ENCODE measurements at places on chromosomes 13 and 19.

- DNase-seq: no peak
Observed at GRCh38 chr13:70249332-70250064, 141.2 kb upstream of the KLHL1 start.

GRCh38 chr13:90950160-90950559, 397.3 kb upstream of the MIR17HG start:
- DNase-seq: no peak

DNA sequence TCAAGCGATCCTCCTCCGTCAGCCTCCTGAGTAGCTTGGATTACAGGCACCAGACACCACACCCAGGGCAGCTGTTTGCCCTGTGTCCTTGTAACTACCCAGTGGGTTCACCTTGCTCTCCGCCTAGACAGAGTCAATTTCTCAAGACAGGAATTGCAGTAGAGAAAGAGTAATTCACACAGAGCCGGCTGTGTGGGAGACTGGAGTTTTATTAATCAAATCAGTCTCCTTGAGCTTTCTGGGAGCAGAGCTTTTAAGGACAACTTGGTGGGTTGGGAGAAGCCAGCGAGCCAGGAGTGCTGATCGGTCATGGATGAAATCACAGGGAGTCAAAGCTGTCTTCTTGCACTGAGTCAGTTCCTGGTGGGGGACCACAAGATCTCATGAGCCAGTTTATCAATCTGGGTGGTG, 20.6 kb upstream of the ADGRE1 start:
- no peak for DNase-seq

- no peak for DNase-seq
Observed at GRCh38 chr19:5738423-5738822, 18.0 kb downstream of the CATSPERD start.

DNA sequence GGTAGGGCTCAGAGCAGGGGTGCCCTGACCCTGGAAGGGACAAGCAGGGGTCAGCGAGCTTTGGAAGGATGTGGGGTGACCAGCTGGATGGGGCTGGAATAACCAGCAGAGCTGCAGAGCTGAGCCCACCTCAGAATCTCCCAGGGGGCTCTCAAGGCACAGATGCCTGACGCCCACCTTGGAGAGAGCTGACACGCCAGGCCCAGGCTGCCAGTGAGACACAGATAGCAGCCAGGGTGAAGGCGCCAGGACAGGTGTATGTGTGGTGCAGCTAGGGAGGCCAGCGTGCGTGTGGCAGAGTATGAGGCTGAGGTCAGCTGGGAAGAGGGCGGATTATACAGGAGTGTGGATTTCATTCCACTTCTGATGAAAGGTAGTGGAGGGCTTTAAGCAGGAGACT, 8.9 kb downstream of the AP1M1 start:
- no peak for DNase-seq

DNA sequence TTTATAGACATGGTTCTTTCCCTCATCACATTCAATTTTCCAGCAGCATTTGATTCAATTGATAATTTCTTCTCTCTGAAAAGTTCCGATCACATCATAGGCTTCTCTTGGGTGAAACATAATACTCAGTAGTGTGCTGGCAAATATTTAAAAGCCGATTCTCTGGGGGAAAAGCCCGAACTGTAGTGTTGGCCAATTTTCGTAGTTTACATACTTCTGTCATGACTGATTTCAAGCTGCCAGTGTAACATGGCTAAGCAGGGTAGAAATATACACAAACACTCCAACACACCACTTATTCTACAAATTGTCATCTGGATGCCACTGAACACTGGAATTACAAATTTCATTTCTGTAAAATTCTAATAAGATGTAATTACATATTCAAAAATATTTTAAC, 56.1 kb upstream of the FREM2 start:
- no peak for DNase-seq

DNA sequence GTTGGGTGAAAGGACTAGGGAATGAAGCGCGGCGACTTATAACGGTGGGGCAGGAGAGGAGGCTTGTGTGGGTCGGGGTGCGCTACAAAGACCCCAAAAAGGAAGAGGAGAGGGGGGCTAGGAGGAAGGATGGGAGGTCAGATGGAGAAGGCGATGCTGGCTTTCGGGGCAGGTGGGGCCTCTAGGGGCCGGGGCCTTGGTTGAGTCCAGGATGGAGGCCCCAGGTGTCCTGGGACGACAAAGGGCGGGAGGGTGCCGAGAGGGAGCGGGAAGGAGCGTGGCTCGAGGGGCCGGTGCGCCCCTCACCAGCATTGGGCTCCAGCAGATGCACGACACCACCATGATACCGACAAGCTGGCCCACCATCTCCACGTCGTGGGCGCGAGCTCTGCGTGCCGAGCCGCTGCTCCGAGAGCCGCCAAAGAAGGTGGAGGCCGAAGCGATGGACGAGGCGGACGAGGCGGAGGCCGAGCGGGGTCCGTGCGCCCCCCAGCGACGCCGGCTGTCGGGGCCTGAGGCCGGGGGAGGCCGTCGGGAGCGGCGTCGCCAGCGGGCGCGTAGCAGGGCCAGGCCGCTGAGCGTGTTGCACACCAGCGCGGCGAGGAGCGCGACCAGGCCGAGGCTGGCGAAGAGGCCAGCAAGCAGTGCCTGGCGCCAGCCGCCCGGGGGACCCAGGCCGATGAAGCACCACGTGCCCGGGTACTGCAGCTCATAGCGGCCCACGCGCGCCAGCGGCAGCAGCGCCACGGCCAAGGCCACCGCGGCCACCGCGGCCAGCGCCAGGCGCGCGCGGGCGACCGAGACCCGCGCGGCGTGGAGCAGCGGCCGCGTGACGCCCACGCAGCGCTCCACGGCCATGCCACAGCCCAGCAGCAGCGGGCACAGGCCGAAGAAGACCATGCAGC, 1.8 kb downstream of the PTGER1 start:
- DNase-seq: peak; percentile 68

DNA sequence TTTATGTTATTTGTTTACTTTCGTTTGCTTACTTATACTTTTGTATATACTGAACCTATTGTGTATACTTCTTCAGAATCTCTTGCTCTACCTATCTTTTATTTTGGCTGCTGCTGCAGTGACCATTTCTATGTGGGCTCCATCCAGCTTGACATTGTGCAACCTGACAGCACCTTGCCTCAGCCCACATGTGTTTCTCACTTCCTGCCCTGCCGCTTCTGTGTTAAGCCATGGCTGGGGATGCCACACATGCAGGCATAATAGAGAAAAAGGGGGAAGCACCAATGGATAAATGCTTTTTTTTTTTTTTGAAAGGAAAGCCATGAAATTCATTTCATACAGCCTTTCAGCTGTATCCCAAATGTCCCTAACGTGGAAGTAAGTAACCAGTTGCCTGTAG, 147.6 kb downstream of the RBM26 start:
- DNase-seq: no peak

DNA sequence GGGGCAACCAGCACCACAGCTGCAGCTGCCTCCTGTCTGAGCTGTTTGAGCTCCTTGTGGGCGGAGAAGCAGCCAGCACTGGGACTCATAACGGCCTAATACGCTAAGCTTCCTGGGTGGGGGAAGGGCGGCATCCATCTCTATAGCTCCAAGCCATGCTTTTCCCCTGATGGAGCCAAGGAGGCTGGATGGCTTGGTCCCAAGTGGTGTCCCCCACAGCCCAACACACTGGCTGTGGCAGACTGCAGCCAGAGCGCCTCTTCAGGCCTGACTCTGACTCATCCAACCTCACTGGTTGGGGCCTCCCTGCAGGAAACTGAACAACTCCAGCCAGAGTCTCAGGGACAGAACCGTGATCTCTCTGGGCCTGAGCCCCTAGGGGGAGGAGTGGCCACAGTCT, 537.3 kb downstream of the SUCLA2 start:
- no peak for DNase-seq

DNA sequence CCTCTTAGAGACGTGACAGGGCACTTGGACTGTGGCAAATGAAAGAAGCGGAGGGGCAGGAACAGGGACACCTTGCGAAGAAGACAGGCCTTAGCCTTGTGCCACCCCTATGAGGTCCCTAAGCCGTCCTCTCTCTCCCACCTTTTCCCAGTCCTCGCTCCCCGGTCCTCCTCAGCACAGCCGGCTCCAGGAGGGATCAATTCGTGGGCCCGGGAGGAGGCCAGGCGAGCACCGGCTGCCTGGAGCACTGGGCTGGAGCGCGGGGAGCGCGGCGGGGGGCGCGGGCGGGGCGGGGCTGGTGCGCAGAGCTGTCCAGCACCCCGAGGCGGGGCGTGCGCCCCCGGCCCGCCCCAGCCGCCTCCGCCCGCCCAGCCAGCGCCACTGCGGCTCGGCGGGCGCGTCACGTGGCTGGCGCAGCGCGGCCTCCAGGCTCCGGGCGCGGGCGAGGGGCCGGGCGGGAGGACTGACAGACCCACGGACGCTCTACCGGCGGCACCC, at the start of gene LRP3:
Gene LRP3, plus strand, starts transcription at position 466 of the 498 bp plus-strand sequence. CDS start 456 bp downstream, outside the sequence.
- DNase-seq: no peak

DNA sequence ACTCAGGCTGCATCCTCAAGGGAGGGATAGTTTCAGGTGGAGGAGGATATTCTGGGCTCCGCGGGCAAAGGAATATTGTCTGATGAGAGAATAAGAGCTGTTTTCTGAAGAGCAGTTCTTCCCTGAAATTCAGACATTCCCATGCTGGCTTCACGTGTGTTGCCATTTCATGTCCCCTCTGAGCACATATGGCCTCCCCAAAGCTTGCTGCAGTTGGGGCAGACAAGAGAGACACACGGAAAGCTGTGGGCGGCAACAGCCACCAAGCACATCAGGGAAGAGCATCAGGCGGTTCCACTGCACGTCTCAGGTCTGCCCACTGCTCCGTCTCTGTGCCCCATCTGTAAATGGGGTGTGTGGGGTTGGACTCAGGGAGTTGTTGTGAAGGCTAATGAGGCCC, 247.5 kb upstream of the TSHZ3 start:
- DNase-seq: no peak

GRCh38 chr19:43660971-43661360, 9.0 kb downstream of the PLAUR start:
- no peak for DNase-seq

DNA sequence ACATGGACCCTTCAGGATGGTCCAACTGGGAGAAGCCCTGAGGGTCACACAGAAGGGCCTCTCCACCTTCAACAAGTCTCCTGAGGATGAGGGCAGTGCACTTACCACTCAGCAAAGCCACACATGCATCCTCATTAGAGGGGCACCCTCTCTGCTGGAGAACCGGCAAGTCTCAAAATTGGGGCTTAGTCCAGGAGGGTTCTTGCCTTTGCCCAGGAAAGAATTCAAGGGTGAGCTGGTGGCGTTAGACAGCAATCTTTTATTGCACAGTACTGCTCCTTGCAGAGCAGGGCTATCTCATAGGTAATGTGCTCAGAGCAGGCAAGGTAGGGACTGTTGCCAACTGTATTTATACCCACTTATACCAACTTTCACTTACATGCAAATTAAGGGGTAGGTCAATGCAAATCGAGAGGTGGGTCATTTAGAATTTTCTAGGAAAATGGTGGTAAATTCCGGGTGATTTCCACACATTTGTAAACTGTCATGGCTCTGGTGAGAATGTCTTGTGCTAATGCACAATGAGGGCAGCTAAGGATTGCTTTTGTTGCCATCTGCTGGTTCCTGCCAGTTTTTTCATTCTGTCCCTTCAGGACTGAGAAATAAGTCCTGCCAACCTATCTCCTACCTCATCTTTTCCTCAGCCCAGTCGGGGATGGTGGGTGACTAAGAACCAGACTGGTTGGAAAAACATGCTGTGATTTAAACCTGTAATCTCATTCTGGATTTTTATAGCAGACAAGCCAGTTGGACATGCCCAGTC, 27.8 kb upstream of the IGSF23 start:
- no peak for DNase-seq

DNA sequence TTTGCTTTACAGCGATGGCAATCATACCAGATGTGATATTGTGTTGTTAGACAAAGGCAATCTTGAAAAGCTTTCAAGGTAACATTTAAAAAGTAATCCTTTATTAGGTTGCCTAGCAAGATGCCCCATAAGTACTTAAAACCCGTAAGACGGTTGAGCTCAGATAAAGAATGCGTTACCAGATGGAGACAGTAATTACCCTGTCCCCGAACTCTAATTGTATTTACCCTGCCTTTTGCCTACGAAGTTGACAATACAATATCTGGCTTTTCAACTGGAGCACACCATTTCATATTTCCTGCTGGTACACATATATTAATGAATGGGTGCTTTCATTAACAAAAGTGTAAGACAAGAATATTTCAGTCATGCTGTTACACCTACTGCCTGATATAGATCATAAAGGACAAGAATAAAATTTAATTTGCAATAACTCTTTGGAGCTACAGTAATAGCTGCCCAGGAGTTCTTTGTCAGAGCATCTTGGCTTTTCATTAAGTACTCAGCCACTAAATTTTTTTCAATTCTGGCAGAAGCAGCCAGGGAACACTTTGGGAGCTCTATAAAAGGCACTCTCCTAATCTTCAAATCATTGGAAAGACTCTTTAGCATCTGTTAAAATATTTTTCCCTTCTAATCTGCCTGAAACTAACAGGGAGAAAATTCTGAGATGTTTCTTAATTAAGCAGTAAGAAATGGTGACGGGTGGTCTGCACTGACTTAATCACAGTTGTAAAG, 63.8 kb downstream of the DCT start:
- DNase-seq: no peak

DNA sequence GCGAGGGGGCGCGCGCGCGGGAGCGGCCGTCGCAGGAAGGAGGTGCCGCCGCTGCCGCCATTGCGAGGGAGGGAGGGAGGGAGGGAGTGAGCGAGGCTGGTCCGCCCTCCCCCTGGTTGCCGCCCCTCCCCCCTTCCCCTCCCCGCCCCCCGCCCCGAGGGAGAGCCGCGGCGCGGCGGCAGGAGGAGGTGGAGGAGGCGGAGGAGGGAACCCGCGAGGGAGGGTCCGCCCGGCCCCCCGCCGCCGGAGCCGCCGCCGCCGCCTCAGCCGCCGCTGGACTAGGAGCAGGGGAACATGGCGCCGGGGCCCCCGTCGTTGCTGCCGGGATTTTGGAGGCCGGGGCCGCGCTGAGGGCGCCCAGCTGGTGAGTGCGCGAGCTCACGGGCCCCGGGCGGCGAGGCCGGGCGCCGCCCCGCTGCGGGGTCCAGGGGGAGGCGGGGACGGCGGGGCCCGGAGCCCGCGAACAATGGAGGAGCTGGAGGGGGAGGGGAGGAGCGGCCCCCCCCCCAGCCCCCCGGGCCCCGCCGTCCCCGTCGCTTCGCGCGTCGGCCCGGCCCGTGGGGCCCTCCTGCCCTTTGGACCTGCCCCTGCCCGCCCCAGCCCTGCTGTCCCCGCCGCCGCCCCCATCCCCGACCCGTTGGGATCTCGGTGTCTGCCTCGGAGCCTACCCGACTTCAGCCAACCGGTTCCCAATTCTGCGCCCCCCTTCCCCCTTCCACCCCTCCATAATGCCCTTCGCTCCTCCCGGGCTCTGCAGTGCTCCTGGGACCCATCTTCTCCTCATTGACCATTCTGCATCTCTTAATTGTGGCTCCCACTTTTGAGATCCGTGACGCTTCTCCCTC, at the start of gene ARHGAP35:
Gene ARHGAP35, plus strand, starts transcription at position 152 of the 845 bp plus-strand sequence. CDS start 57,679 bp downstream, outside the sequence.
- DNase-seq: peak; percentile 77

- no peak for DNase-seq
Observed at GRCh38 chr13:111531505-111531904, 211.1 kb downstream of the TEX29 start.

GRCh38 chr19:32945260-32945659, 26.5 kb downstream of the CEP89 start:
- DNase-seq: no peak

DNA sequence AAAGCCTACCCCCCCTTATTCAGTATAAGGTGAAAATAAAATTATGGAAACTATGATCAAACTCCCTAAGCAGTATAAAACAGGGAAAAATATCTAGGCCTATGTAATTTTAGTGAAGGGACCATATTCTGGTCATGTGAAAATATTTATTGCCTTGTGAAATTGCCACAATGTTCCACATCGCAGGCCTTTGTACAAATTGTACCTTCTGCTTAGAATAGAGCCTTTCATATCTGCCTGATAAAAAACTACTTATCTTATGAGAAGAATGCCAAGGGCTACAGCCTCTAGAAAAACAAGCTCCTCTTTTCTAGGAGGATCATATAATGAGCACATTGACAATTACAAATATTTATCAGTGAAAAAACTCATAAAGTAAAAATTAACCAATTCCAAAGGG, 1280.0 kb downstream of the EFNB2 start:
- DNase-seq: no peak
